ENCODE measurements at places on chromosomes 16 and 17.

GRCh38 chr17:36894177-36894576 lies 43.1 kb upstream of the LHX1 start:
- no peak for DNase-seq

DNA sequence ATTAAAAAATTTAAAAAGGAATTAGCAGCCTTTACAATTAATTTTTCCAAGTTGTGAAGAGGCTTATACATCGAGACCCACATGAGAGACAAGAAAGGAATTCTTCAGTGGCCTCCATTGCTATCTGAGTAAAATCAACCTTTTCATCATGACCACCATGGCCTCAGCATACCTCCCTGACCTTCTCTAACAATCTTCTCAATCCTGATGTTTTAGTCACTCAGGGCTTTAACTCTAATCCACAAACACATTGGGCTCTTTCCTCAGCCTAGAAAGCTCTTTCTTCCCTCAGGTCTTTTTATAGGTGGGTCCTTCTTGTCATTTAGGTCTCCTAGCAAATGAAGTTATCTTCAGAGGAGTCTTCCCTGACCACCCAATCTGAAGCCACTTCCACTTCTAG lies 46.4 kb downstream of the SPOP start:
- no peak for DNase-seq

- DNase-seq: no peak
These were observed 380 bp downstream of the HS3ST3A1 start for GRCh38 chr17:13601322-13601775.

GRCh38 chr16:31875112-31875803 lies 1.7 kb downstream of the ZNF267 start:
- DNase-seq: no peak
